ENCODE measurements at places on chromosomes 5 and 9.
A peak's percentile ranks its signal among the peaks of the same experiment; 100 is the strongest.

DNA sequence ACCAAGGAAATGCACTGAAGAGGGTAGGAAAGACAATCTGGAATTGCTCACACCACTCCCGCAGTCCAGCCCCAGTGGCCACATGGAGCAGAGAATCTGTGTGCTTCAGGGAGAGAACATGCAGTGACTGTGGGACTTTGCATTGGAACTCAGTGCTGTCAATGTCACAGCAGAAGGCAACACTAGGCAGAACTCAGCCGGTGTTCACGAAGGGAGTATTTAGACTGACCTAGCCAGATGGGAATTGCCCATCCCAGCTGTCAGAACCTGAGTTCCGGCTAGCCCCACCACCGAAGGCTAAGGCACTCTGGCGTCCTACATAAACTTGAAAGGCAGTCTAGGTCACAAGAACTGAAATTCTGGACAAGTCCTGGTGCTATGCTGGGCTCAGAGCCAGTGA, 139.0 kb downstream of the AGTPBP1 start:
- no peak for DNase-seq

- no peak for DNase-seq
Measured at GRCh38 chr9:70983723-70984295, 137.6 kb downstream of the TRPM3 start.

- DNase-seq, result peak; percentile 70
Measured at GRCh38 chr5:132751444-132751843, 4.2 kb downstream of the CCNI2 start.

DNA sequence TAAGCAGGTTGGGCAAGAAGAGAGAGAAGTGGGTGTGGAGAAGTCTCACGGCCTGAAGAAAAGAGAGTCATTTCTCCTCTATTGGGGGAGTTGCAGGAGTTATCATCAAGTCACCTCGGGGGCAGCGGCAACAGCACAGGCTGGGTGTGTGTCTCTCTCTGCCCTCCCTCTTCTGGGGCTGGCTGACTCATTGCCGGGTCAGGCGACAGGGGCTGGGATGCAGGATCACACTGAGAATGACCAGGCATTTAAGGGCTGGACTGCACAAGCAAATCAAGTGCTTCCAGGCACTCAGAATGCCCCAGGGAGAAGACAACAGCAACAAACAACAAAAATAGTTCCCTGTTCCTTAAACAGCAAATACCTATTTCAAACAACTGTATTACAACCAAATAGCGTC, 6.3 kb upstream of the EQTN start:
- DNase-seq, result no peak

DNA sequence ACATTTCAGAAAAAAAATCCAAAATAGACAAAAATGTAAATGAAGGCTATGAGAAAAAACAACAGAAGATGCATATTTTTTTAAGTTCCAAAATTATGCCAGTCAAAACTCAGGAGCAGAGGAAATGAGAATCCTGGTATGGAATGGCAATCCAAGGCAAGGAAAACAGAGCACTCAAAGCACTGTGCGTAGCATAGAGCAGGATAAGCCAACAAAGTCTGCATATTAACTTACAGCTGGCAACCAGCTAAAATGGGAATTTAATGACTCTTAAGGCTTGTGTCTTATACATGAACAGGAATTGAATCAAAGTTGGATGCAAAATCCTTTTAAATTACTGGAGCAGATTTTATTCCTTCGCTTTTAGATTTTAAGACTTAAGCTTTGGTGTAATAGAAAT, 203.5 kb upstream of the DAPK1 start:
- no peak for DNase-seq

DNA sequence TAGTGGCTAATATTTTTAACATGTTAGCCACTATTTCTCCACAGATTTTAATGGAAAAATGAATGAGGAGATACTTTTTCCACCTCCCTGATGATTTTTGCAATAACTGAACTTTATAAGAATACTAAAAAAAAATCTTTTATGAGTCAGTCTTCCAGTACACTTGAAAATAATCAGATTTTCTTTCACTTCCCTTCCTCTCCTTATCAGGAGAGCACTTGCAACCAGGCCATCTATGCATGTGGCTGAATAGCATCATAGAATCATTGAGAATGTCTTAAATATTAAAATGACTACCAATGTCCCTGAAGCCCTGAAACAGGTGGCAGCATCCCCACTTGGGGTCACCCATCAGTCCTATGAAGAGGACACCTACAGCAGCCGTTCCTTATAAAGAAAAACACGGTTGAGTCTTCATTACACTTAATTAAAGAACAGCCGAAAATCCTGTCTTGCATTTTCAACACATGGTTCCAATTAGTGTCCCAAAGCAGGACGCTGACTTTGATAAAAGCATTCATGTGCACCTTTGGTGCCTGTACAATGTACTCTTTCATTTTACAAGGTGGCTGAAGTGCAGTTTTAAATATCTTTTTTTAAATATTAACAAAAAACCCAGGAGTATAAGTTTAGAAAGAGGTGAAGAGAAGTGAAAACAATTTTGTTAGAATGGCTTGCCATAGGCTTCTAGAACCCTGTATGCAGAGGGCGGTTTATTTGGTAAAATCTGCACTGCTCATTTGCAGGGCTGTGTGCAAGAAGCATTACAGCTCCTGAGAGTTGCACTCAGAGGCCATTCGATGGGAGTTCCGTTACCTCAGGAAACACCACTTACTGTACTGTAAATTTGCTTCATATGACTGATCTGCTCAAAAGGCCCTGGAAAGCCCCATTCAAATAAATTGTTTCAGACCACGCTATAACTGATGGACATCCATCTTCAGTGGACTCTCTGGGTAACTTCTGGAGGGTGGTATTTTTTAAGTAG, 106.9 kb upstream of the VCAN start:
- DNase-seq, result no peak

DNA sequence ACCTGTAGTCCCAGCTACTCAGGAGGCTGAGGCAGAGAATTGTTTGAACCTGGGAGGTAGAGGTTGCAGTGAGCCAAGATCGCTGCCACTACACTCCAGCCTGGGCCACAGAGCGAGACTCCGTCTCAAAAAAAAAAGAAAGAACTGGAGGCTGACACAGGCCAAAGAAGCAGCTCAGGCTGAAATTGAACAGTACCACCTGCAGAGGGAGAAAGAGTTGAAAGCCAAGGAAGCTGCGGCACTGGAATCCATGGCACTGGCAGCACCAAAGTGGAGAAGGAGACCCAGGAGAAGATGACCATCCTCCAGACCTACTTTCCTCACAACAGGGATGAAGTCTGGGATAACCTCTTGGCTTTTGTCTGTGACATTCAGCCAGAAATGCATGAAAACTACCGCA, 11.3 kb upstream of the TMEM141 start:
- DNase-seq, result no peak

DNA sequence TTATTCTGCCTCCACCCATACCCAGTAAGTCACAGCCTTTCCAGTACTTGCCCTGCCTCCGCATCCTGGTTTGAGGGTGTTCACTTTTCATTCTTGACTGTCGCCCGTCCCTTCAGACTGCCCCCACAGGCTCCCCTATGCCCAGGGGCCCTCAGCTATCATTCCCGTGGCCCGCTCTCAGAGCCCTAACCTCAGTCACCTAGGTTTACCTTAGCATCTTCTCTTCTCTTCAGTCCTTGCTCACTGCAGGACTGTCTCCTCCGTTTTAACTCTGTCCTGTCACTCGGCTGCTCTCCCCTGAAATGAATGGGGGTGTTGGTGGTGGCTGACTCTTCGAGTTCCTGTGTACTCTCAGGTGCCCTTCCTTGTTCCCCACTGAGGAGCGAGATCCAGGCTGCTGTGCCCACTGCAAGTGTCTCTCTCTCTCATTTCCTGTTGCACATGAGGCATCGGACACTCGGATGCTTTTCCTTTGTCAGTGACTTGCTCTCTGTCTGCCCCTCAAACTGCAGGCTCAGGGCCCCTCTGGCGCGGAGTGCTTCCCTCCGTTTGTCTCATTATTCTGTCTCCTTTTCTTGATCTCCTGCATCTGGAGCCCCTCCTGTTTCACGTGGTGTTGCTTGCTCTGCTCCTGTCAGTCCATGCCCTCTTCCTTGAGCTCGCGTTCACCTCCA, 89.8 kb downstream of the CACNA1B start:
- no peak for DNase-seq

DNA sequence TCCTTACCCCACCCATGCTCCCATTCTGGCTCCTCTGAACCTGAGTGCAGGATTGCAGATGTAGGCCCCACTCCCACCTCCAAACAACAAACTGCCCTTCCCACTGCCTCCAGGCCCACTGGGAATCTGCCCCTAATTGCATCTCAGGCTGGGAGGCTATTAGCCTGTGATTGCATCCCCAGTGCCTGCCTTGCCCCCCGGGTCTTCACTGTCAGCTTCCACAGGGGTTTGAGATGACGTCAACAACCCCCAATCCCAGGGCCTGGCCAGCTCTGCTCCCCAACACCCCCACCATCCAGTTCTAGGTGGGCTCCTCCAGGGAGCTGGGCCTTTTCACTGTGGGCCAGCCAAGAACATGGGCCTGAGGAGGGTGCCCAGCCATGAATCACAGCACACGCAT, 91.5 kb downstream of the PCDH1 start:
- DNase-seq, result no peak

- no peak for DNase-seq
Measured at GRCh38 chr9:109912726-109913460, 132.9 kb downstream of the PALM2AKAP2 start.

DNA sequence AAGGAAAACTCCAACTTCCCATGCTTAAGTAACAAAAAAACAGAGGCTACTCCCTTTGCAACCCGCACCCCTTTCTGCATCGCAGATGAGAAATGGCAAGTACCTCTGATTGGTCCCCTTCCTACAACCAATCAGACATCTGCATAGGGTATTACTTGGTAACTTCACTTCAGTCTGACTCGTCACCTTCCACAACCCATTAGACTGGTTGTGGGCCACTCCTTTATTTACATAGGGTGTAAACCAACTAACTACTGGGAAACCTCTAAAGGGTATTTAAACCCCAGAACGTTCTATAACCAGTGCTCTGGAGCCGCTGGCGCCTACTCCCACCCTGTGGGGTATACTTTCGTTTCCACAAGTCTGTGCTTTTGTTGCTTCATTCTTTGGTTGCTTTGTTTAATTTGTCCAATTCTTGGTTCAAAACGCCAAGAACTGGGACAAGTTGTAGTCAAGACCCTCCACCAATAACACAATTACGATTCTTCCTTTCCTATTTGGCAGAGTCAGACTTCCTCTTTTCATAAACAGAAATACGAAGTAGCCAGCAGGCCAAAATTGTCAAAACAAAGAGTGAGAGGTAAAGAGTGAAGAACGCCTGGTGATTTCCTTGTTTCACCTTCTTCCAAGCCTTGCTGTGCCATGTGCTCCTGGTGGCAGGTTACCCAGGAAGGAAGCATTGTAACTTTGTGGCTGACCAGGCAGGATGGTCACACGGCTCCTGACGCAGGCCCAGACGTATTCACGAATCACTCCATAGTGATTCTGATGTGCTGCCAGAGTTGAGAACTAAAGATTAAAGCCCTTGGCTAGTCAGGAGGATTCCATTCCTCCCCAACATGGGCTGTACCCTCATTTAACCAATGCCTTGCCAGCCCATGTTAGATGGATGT, 477.4 kb downstream of the ARHGEF28 start:
- DNase-seq, result no peak

GRCh38 chr5:76607353-76607871, 15.8 kb downstream of the F2RL2 start:
- no peak for DNase-seq

- no peak for DNase-seq
Measured at GRCh38 chr9:88092797-88093331, 45.4 kb downstream of the SPATA31C2 start.

- no peak for DNase-seq
Measured at GRCh38 chr9:115781070-115781736, 372.4 kb upstream of the PAPPA start.

DNA sequence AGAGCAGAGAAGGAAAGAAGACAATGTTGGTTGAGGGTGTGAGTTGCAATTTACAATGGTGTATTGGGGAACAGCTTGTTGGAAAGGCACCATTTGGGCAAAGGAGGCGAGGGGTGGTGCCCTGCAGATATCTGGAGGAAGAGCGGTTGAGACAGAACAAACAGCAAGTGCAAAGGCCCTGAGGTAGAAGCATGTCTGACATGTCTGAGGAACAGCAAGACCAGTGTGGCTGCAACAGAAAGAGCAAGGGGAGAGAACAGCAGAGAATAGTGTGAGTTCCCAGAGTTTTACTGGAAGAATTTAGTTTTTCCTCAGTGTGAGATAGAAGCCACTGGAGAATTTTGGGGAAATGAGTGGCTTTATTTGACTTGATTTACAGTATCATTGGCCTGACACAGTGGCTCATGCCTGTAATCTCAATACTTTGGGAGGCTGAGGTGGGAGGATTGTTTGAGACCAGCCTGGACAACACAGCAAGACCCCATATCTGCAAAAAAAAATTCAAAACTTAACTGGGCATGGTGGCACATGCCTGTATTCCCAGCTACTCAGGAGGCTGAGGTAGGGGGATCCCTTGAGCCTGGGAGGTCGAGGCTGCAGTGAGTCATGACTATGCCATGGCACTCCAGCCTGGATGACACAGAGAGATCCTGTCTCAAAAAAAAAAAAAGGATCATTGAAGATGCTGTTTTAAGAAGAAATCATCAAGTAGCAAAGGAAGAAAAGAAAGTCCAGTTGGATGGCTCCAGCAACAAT, 13.6 kb downstream of the CMBL start:
- DNase-seq, result no peak

- peak; percentile 43 for DNase-seq
Measured at GRCh38 chr9:136098844-136099243, 3.8 kb upstream of the NACC2 start.

DNA sequence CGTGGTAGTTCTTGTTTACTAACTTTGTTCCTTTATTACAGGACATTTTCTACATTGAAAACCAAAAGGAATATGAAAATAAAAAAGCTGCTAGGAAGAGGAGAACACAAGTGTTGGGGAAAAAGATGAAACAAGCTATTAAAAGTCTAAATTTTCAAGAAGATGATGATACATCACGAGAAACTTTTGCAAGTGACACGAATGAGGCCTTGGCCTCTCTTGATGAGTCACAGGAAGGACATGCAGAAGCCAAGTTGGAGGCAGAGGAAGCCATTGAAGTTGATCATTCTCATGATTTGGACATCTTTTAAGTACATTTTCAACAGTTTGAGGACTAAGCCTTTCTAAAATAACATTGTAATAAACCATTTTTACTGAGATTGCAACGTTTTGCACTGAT, 23.8 kb downstream of the PHAX start:
- DNase-seq, result peak; percentile 35

GRCh38 chr5:88948746-88949600, 66.0 kb upstream of the MEF2C start:
- no peak for DNase-seq

- DNase-seq, result peak; percentile 81
Measured at GRCh38 chr5:135551593-135552447, 16.1 kb upstream of the NEUROG1 start.

- DNase-seq, result no peak
Measured at GRCh38 chr9:13386935-13387733, 107.6 kb upstream of the MPDZ start.

GRCh38 chr5:148452499-148453193, 68.9 kb downstream of the FBXO38 start:
- no peak for DNase-seq

- peak; percentile 94 for DNase-seq
Measured at GRCh38 chr9:126471084-126471624, 142.6 kb upstream of the LMX1B start.

- peak; percentile 28 for DNase-seq
Measured at GRCh38 chr5:1494780-1495524, 28.8 kb downstream of the LPCAT1 start.

GRCh38 chr5:135894276-135894675, 1.4 kb downstream of the IL9 start:
- no peak for DNase-seq

- no peak for DNase-seq
Measured at GRCh38 chr5:122333564-122333963, 21.5 kb downstream of the SNCAIP start.

All from activated CD8-positive, alpha-beta T cell treated with anti-CD3 and anti-CD28 coated beads for 36 hours (primary cell).